ENCODE measurements at places on chromosomes 7 and 10. TPM values are rescaled to one million over a fixed set of nuclear protein-coding genes. Genes with fewer than 3 reads are reported as not detected.
A peak's percentile ranks its signal among the peaks of the same experiment; 100 is the strongest.

- H3K4me3 ChIP-seq = no peak overlapping the region
- DNase-seq = no peak
Observed at GRCh38 chr7:111059833-111060232, 31.1 kb upstream of the LRRN3 start.

GRCh38 chr10:86798611-86799010, 42.2 kb downstream of the BMPR1A start:
- DNase-seq = no peak
- H3K4me3 ChIP-seq = peak overlapping the region; percentile 20
- H3K27me3 ChIP-seq = peaks cover 2% of the 10 kb centered on the region

- no peaks in the 10 kb centered on the region for H3K36me3 ChIP-seq
- no peak overlapping the region for H3K27ac ChIP-seq
- DNase-seq = no peak
- H3K4me3 ChIP-seq = no peak overlapping the region
Observed at GRCh38 chr10:126012485-126012884, 116.1 kb downstream of the FANK1 start.

GRCh38 chr10:14803827-14804226, 29.1 kb upstream of the FAM107B start:
- no peaks in the 10 kb centered on the region for H3K36me3 ChIP-seq
- DNase-seq = no peak
- H3K27me3 ChIP-seq = peaks cover 13% of the 10 kb centered on the region
- H3K27ac ChIP-seq = no peak overlapping the region
- no peak overlapping the region for H3K4me3 ChIP-seq

DNA sequence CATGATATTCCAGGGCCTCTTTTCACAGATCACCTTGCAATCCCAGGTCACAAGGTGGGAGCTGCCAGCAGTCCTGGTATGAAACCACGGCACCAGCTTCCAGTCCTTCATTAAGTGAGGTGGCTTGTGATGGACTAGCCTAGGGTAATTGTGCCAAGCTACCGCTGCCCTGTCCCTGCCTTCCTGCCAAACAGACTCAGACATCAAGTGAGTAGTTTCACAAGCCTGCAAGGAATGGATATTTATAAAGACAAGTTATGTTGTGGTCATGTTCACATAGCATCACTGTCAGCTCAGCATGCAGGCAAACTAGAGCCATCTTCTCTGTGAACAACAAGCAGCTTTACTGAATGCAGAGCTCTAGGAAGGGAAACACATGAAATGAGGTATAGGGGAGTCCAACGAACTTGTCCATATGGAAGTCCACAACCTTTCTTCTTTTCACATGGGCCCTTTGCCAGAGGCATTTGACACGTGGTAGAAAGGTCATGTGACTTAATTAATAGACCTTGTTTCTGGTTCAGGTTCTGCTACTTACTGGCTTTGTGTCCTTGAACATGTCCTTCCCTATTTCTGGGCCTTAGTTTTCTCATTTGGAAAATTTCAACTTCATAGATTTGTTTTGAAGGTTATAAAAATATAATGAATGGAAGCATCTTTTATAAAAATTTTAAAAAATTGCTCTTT, 1061.2 kb downstream of the KCNMA1 start:
- H3K4me3 ChIP-seq = no peak overlapping the region
- no peaks in the 10 kb centered on the region for H3K27me3 ChIP-seq
- H3K27ac ChIP-seq = no peak overlapping the region
- DNase-seq = no peak

DNA sequence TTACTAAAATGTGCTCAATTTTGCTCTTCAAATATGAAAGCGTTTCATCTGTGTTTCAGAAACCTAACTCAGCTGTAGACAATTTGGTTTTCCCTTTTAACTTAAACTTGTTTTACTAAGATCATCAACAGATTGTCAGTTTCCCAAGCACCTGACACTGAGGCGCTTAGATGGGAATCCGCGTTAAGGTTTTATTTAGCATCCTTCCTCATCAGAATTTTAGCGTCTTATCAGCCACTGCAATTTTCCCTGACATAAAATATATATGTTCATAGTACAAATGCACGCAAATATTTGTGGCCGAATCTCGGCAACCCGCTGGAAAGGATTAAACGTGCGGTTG, 1.2 kb downstream of the SGCE start:
- peak overlapping the region; percentile 89 for H3K4me3 ChIP-seq
- H3K27me3 ChIP-seq = peaks cover 43% of the 10 kb centered on the region

- DNase-seq = no peak
- no peaks in the 10 kb centered on the region for H3K36me3 ChIP-seq
- H3K4me1 ChIP-seq = peaks cover 8% of the 10 kb centered on the region
- H3K4me3 ChIP-seq = no peak overlapping the region
- no peaks in the 10 kb centered on the region for H3K27me3 ChIP-seq
- H3K27ac ChIP-seq = no peak overlapping the region
Observed at GRCh38 chr10:93710333-93710909, 8.0 kb upstream of the FRA10AC1 start.

GRCh38 chr7:99733003-99733402, 2.0 kb downstream of the CYP3A7 start:
- no peak overlapping the region for H3K27ac ChIP-seq
- H3K27me3 ChIP-seq = no peaks in the 10 kb centered on the region
- no peak overlapping the region for H3K4me3 ChIP-seq
- DNase-seq = no peak
- H3K36me3 ChIP-seq = peaks cover 5% of the 10 kb centered on the region

- H3K27ac ChIP-seq = no peak overlapping the region
- DNase-seq = no peak
- no peaks in the 10 kb centered on the region for H3K36me3 ChIP-seq
- H3K4me1 ChIP-seq = peaks cover 1% of the 10 kb centered on the region
Observed at GRCh38 chr10:3051692-3052091, 15.7 kb upstream of the PFKP start.

The AP5Z1 gene
- total RNA-seq = 70.1 TPM

The TDRD1 gene
- 0.20 TPM for total RNA-seq

The WDFY4 gene
- total RNA-seq = 1.5 TPM

The UPK3BL1 gene
- 44.5 TPM for total RNA-seq

Data from activated naive CD8-positive, alpha-beta T cell treated with anti-CD3 and anti-CD28 coated beads, Interleukin-2, amount 10 ng/mL, durations not matched to agents 7 days and 5 days (primary cell).